MG63 (cell line): ENCODE measurements at places on chromosomes 5 and 9. TPM values are rescaled to one million over a fixed set of nuclear protein-coding genes. Genes with fewer than 3 reads are reported as not detected.

DNA sequence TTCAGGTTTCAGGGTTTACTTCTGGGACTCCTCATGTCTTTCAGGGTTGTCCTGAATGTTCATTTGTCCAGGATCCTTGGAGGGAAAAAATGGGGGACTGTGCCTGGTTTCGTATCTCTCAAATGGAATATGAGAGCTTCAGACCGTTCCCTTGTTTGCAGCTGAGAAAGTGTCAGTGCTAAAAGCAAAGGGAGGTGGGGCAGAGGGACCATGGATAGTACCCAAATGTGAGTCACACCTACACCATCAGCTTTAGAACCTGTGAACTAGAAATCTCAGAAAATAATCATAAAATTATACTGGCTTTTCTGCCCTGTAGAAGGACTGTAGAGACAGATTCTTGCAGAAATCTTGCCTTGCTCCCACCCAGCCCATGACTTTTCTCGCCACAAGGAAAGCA is 84.3 kb upstream of the TAF11L2 start:
- no peak for DNase-seq

DNA sequence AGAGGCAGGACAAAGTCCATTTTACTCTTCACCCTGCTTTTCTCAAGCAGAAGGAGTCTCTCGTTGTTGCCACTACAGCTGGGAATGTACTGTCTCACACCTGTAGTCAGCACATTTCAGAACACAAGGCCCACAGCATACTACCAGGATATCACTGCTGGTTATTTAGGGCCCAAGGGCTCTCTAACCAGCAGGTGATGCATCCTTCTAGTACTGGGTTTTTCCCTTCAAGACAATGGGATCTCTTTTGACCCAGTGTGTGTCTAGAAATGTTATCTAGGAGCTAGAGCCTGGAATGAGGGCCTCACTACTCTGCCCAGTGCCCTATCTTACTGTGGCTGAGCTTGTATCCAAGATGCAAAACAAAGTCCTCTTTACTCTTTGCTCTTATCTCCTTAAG is 235.1 kb upstream of the PRR16 start:
- DNase-seq, result no peak

- no peak for DNase-seq
Measured at GRCh38 chr5:150530951-150531588, 23.1 kb downstream of the NDST1 start.

The NDUFA8 gene
- total RNA-seq, result 44.8 and 68.0 TPM in 2 replicates

DNA sequence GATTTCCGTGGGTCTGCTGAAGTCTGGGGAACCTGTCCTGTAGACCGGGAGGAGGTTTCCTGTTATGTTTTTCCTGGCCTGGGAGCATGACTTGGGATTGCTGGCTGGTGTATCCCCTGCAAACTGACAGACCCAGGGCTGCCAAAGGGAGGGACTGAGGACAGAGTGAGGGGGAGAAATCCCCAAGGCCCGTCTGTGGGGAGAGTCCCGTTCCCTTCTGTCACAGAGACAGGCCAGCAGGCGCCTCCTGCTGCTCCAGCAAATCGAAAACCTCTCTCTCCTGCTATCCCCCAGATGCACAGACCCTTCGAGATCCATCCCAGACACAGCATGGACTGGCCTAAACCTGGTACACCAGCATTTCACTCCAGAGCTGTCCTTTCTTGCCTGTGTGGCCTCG is 56.2 kb upstream of the ALDH1B1 start:
- no peak for DNase-seq

DNA sequence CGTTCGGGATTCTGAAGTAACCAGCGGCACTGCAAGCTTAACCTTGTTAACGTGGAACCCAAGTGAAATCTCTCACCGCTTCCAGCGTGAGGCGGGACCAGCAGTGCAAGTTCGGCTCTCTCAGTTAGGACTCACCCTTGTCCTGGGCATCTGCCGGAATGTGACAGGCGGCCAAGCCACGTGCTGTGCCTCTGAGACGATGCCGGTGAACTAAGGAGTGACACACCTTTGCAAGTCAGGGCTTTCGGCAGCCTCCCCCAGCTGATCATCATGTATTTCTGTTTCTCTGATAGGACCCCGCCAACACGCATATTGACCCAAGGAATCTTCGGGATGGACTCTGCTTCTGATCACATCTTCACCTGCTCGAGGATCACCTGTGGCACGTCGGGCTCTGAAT is 415.0 kb upstream of the IRX1 start:
- no peak for DNase-seq

GRCh38 chr9:85156652-85157051 is 487.1 kb downstream of the NTRK2 start:
- no peak for DNase-seq

The PRELID2 gene
- 3.8 and 18.4 TPM in 2 replicates for total RNA-seq

The PHF24 gene
- not detected in 2 replicates for total RNA-seq

GRCh38 chr5:151033217-151033934 is 13.0 kb downstream of the GPX3 start:
- no peak for DNase-seq
